NCI-H2029 (cell line): ENCODE measurements at places on chromosomes 6 and 20.

DNA sequence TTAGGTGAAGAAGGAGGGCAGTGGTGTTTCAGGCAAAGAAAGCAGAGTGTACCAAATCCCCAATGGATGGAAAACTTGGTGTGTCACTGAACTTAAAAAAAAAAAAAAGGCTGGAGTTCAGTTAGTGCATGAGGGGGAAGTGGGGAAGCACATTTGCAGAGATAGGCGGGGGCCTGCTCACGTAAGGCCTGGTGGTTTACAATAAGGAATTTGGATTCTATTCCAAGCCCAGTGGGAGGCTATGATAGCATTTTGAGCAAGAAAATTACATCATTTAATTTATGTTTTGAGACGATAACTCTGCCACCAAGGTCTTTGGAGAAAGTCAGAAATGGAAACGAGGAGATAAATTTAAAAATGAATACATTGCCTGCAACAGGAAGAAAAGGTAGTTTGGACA is 225.5 kb downstream of the EYA4 start:
- no peak for DNase-seq

- DNase-seq, result no peak
These were observed 109.6 kb downstream of the SCAF8 start for GRCh38 chr6:154842833-154843232.

GRCh38 chr20:58573986-58574385 is 58.8 kb upstream of the APCDD1L start:
- DNase-seq, result no peak

DNA sequence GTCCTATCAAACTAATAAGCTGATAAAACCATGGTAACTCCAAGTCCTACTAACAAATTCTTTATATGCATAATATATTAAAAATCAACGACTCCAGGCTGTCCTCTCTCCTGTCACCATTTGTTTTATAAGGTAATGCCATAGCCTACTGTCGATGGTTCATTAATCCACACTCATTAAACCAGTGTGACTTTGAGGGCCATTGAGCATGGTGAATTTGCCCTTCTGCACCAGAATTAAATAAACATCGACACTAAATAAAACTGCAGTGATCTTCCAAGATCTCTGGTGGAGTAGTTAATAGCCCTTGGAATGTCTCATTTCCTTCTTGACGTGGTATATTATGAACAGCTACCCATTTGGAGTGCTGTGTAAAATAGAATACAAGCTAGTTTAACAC is 358.5 kb downstream of the CBLN4 start:
- DNase-seq, result no peak

DNA sequence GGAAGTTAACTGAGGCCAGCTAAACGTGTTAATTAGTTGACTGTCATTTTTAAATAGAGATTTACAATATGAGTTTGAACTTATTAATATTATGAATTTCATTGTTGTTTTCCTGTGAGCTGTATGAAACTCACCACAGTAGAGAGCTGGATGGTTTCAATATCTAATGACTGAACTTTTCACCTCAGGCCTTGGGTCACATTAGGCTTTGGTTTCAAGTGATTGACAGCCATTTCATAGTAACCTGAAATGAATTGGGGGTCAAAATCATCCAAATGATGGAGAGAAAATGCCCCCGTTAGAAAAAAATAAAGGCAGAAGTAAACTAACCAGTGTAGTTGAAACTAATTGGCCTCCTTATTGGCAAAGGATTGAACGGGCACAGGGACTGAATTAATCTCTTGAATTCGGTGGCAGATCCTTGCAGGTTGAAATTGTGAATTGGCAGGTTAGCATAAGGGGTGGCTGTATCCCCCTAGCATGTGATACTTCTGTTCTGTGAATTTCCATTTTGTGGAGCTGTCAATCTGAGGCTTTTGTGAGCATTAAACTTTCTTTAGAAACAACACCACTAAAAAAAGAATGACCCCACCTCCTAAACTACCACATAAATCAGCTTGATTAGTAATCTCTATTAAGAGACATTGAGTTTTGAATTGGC is 155.1 kb upstream of the MMS22L start:
- no peak for DNase-seq

DNA sequence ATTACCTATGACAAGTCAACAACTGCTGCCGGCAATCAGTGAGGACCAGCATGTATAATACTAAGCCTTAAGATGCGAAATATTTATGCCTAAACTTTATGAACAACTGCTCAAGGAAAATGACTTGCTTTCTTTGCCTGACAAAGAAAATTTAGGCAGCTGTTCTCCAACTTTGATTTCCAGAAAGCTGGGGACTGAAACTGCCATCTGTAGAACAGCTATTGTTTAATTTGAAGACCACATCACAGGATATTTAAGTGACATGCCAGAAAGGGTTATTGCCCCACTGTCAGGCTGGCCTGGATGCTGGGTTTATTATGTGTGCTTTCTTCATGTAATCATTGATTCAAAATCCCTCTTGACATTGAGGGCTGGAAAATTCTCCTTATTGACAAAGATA is 153.9 kb upstream of the ENPP5 start:
- no peak for DNase-seq

- peak; percentile 86 for DNase-seq
These were observed 74.1 kb downstream of the LAMA4 start for GRCh38 chr6:112180095-112180820.

GRCh38 chr6:100999034-100999597 is 118.0 kb upstream of the ASCC3 start:
- DNase-seq, result no peak

GRCh38 chr6:15430931-15431405 is 185.1 kb downstream of the JARID2 start:
- DNase-seq, result no peak

DNA sequence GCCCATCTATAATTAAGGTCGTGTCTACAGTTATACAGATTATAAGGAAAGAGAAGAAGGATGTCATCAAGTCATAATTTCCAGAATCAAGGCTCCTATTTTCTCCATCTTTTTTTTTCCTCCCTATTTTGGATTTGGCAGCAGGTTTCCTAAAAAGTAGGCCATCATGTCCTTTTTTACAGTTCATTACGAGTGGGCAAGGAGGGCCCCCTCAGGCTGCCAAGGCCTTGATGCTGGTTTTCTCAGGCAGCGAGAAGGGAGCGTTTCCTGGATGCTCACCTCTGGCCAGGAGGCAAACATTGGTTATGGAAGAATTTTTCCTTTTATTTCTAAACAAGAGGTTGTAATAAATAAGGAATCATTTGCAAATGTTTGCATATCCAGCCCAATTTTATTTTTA is 414.6 kb downstream of the DHX35 start:
- DNase-seq, result no peak

DNA sequence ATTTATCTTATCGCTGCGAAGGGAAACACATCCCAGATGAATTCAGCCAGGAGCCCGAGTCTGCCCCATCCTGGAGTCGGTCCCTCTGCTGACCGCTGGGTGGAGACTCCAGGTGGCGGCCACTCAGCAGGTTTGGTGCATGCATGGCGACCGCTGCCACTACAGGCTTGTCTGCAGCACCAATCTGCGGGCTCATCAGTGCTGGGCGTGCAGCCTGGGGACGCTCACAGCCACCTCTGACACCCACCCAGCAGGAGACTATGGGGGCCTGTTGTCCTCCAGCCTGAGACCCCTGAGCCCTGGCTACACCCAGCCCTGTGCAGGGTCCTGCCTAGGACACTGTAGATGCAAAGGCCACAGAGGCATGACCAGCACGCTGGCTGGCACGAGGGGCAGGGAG is 40.5 kb upstream of the GATA5 start:
- DNase-seq, result no peak

GRCh38 chr6:10403385-10404106 is 11.3 kb downstream of the TFAP2A start:
- no peak for DNase-seq

DNA sequence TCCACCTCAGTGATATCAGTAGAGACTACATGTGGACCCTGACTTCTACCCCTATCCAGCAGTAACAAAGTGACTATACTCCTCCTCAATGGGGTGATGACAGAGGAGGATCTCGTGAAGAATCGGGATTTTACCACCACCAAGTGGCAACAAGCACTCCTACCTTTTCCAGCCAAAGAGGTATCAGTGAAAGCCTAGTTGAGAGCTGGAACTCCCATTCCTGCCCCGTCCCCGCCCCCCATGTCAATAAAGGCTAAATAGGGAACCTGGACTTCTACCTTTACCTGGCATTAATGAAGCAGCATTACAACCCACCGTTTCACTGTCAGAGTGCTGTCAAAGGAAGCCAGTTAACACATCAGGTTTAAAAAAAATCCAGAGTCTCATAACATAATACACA is 45.3 kb downstream of the RNF24 start:
- DNase-seq, result no peak

DNA sequence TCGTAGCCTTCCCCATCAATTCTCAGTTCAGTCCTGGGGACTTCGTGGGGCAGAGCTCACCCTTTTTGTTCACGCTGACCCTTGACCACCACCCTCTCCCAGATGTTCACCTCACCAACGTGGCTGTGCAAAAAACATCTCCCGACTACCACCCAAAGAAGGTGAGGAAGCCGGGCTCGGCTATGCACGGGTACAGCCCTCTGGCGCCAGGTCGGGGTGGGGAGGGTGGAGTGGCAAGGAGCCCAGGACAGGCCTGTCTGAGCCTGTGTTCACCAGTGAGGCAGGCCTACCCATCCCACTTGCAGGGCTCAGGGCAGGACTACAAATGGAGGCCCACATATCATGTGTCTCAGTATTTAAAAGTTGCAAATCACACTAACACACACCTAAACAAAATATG is 18.1 kb downstream of the PDRG1 start:
- no peak for DNase-seq

DNA sequence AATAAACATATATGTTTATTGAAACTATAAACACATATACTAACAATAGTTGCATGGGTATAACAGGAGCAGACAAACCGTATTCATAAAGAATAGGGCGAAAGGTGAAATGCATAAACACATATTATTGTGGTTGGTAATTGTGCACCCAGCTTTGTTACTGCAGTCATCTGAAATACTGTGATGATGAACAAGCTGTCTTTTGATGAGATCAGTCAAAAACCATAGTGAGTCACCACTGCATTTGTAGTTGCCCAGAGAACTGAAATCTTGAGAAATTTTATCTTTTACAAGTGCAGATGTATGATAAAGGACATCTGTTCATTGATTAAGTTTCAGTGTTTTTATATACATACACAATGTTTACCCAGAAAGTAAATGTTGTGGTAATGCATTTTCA is 133.7 kb downstream of the MYO6 start:
- no peak for DNase-seq

- DNase-seq, result no peak
These were observed 108.2 kb downstream of the SULF2 start for GRCh38 chr20:47676912-47677634.

GRCh38 chr6:24537771-24538385 is 43.1 kb downstream of the ALDH5A1 start:
- no peak for DNase-seq

GRCh38 chr20:46131396-46131795 is 13.3 kb downstream of the CD40 start:
- no peak for DNase-seq

DNA sequence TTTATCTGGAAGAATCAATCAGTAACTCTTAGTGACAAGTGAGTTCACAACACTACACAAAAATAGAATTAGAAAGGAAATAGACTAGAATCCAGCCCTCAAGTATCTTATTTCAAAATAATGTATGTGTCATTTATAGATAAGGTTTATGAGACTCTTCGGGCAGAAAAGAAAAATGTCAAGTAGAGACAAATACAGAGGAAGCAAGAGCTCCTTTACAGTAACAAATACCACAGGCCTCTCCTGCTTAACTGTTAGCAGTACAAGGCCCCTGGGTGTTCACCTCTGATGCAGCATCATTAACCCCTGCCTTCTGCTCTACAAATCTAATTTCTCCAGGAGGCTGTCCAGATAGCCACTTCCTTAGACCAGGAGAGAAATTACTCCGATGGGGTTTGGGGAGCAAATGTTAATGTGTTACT is 76.7 kb downstream of the UBE3D start:
- DNase-seq, result no peak

DNA sequence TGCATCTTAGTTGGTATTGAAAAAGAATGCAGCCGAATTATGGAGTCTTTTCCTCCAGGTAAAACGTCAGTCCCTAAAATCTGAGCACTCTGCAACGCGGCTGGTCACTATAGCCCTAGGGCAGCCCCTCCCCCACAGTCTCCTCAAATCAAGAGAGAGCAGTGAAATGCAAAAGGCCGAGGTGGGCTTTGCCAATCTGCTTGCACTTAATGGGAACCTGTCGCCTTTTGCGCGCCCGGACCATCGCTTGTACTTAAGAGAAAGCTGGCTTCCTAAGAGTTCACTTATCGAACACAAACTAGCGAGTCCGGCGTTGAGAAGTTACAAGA is 447 bp downstream of the MCM3 start:
- DNase-seq, result peak; percentile 37

DNA sequence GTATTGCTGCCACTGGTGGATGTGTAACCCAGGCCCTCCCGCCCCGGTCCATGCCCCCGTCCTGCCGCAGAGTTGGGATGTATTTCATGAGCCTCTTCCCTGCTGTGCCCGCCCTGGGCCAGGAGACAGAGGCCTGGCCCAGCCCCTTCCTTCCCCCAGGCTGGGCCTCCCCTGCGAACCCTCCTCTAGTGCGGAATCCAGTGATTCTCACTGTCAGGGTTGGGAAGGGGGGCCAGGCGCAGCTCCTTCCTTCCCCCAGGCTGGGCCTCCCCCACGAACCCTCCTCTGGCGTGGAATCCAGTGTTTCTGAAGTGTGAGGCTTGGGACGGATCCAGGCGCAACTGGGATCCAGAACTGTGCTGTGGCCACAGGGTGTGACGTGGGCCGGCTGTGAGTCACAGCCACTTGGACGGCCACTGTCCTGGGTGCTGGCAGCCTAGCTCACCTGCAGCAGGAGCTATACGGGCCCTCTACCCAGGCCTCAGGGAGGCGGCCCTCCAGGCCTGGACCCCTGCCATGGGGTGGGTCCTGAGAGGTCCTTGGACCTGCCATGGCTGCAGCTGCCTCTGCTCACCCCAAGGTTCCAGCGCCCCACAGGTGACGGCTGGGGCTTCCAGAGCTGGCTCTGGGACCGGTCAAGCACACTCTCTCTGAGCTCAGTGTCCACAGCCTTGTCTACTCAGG is 28.3 kb downstream of the COL20A1 start:
- DNase-seq, result no peak

DNA sequence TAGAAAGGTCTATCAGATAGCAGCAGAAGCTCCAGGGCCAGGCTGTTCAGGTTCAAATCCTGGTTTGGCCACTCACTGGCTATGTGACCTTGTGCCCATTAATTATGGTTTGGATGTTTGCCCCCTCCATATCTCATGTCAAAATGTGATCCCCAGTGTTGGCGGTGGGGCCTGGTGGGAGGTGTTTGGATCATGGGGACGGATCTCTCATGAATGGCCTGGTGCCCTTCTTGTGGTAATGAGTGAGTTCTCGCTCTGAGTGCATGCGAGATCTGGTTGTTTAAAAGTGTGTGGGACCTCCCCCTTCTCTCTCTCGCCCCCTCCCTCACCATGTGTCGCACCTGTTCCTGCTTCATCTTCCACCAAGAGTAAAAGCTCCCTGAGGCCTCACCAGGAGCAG is 240.9 kb downstream of the LRFN2 start:
- DNase-seq, result no peak
